Liver (tissue), 10 donors: ENCODE measurements at places on chromosomes 2 and 18.

- no peak for DNase-seq
Observed at GRCh38 chr2:66699793-66700676, 265.1 kb downstream of the MEIS1 start.

GRCh38 chr2:42638080-42638784 is 69.8 kb downstream of the MTA3 start:
- DNase-seq = no peak

DNA sequence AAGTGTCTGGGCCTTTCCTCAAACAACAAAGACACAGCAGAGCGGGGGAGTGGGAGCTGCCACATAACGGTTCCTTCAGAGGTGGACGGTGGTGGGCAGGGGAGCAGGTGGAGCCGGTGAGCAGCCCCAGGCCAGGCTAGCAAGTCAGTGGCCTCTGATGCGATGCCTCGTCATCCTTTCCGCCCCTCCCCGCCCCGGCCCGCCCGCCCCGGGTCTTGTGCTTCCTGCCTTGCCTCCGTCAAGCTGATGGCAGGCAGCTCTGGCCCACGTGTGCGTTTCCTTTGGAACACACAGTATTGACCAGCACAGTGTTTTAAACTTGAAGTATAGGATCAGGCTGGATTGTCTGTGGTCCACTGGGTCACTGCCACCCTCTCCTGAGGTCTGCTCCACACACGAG is 38.9 kb downstream of the PIEZO2 start:
- DNase-seq = no peak

- no peak for DNase-seq
Observed at GRCh38 chr2:43751476-43751990, 22.3 kb upstream of the DYNC2LI1 start.

DNA sequence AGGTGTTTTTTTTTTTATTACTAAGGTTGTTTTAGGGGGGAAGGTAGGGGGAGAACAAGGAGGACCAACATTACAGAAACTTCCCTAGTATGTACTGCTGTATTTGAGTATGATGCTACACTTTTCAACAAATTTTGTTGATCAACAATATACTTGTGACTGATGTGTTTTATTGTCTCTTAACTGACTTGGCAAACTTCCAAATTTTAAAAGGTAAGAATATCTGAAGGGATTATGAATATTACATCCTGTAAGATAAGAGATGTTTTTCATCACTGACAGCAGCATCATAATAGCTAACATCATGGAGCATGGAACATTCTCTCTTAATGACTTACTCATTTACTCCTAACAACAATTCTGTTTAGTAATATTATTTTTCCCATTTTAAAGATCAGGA is 86.0 kb upstream of the KIF5C start:
- DNase-seq = no peak

- DNase-seq = no peak
Observed at GRCh38 chr18:22935431-22935830, 2.3 kb downstream of the RBBP8 start.

- no peak for DNase-seq
Observed at GRCh38 chr2:58594762-58595161, 353.6 kb upstream of the FANCL start.

- DNase-seq = no peak
Observed at GRCh38 chr2:237927135-237927534, 39.7 kb upstream of the UBE2F start.

DNA sequence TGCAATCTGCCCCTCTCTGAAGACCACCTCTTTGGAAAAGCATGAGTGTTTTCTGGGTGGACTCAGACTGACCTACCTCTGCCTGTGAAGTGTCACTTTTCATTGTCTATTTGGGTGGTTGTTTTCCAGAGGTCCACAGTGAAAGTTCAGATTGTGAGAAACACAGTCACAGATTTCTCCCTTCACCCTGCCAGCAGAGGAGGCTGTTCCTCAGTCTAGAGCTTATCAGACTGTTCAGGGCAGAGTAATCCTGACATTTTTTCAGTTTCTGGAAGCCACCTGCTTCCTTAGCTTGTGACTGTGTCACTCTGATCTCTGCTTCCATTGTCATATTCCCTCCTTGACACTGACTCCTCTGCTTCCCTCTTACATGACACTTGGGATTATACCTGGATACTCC is 55.4 kb upstream of the RMP24 start:
- no peak for DNase-seq

- no peak for DNase-seq
Observed at GRCh38 chr2:205754924-205755321, 72.6 kb downstream of the NRP2 start.

DNA sequence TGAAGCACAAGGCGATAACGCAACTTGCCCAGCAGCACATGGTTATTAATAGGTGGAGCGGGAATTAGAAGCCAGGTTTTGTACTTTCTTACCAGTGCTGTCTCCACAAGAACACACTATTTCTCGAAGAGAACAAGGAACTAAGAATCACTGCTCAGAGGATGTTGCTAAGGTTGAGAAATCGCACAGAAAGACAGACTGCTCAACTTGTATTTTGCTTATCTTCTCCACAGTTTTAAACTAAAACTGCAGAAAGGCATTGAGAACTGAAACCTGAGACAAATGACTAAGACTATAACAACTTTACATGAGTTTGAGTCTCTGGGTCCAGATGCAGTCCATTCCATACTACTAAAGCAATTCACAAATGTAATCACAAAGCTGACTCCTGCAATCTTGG is 6.2 kb downstream of the PRKD3 start:
- DNase-seq = no peak

DNA sequence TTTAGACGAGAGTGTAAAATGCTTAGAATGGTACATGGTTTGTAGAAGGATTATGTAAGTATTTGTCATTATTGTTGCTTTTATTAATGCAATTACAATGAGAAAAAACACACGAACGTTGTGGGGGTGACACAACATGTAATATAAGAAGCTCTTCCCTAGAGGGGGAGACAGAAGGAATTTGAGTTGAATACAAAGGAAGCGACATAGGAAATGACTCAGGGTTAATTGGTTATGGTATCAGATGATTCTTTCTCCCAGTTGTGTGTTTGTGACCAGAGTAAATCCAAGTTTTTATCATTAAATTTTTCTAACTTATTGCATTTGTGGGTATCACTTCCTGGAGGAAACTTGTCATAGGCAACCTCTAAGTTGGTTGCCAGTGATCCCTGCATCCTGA is 625.6 kb upstream of the CDH2 start:
- DNase-seq = no peak

DNA sequence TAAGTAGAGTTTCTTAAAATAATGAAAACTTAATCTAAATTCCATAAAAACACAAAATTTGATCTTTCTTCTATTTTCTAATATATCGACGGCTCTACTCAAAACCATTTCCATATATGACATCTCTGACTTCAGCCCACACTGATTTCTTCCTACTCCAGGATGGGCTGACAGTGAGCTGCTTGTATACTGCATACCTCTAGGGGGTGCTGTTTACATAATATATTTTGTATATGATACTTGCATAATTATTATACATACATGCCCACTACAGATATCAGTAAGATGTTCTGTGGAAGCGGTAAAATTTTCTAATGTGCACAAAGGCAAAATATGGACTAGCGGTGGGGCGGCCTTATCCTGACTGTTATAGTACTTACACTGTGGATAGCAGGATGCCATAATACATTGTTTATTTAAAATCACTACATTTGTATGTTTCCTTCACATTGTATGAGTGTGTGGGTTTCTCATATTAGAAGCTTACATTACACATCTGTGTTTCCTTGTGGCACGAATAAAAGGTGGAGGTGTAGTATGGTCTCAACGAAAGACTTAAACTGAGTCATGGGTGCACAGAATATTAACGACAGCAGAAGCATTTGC is 66.1 kb upstream of the NXPH2 start:
- DNase-seq = no peak

DNA sequence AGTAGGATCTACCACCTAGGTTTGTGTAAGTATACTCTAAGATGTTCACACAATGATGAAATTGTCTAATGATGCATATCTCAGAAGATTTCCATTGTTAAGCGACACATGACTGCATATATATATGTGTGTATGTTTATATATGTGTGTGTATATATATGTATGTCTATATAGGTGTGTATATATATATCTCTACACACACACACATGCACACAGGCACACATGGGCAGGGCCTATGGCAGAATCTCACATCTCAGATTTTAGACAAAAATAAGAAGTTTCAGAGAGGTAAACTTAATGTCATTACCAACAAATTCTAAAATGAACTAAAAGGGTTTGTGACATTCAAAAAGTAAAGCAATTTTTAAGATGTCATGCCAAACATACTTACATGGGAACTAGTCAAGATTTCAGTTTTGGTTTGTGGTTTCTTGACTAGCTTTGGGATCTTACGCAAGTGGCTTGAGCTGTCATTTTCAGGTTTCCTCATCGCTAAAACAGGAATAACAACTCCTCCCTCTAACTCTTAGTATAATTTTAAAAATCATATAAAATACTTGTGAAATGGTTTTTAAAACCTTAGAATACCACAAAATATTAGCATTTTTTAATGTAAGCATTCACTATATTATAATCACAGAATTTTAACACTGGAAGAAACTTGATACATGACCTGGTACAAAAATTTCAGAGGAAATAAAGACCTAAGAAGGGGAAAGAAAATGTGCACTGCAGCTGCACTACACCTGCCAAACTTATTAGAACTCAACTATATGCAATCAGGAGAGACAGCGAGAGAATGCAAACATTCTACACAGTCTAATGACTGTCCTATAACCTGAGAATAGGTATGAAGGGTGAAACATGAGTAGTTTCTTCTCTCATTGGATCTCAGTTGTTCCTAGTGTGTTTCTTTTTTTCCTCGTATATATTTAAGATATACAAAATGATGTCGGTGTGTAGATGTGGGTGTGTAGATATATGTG is 75.7 kb downstream of the TTC21B start:
- DNase-seq = no peak

- no peak for DNase-seq
Observed at GRCh38 chr2:56666777-56667176, 483.0 kb downstream of the CCDC85A start.

- no peak for DNase-seq
Observed at GRCh38 chr2:239240414-239240881, 160.4 kb downstream of the HDAC4 start.

DNA sequence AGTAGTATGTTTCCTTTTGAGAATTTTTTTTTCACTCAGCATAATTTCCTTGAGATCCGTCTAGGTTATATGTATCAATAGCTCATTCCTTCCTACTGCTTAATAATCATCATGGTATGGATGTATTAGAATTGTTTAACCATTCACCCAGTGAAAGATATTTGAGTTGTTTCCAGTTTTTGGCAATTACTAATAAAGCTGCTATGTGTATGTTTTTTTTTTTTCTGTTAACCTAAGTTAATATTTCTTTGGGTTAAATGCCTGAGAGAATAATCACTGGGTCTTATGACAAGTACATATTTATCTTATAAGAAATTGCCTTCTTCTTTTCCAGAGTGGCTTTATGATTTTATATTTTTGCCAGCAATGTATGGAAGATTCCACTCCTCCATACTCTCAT is 96.4 kb upstream of the ST6GAL2 start:
- DNase-seq = no peak

GRCh38 chr2:88199912-88200682 is 30.0 kb downstream of the THNSL2 start:
- DNase-seq = no peak

DNA sequence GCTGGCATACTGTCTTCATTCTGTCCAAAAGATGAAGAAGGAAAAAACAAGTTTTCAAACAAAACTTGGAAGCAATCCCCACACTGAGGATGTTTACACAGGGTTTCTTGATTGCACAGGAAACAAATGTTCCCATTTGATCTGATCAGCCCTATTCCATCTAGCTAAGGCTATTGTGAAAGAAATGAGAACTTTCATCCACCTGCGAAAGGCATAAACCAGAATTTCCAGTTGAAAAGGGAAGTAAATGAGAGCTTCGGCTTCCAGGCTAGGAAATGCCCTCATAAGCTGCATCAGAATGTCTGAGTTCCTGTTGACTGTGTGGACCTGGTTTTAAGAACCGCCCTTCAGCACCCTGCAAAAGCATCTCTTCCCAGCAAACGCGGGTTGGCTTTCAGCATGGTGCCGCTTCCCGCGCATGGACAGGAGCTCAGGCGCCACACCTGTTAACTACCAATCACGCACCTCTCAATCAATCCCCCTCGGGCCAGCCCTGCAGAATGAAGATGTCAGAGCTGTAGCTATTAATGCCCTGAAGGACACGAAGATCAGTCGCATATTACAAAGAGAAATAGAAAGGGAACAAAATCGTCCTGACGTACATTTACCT is 850.4 kb downstream of the GALR1 start:
- DNase-seq = no peak

GRCh38 chr2:234289834-234290590 is 206.9 kb downstream of the ARL4C start:
- no peak for DNase-seq

DNA sequence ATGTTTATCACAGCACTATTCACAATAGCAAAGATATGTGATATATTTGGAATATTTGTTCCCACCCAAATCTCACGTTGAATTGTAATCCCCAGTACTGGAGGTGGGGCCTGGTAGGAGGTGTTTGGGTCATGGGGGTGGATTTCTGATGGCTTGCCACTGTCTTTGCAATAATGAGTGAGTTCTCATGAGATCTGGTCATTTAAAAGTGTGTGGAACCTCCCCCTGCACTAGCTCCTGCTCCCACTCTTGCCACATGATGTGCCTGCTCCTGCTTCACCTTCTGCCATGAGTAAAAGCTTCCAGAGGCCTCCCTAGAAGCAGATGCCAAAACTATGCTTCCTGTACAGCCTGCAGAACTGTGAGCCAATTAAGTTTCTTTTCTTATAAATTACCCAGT is 72.2 kb upstream of the DYNC1I2 start:
- no peak for DNase-seq

- DNase-seq = no peak
Observed at GRCh38 chr2:164060031-164060430, 324.2 kb upstream of the FIGN start.

DNA sequence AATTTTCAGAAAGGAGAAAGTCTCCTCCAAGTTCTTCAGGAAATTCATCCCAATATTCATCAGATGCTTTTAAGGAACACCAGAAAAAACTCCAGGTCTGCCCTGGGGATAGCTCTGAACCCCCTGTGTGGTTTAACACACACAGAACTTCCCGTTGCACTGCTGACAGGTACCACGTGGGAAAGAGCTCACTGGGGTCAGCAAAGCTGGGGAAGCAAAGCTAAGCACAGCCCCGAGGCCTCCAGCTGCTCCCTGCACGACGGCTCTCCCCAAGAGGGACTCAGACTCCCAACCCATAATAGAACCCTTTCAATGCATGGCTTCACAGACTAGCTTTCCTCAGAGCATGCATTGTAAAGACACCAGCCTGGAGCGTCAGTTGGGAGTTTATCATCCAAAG is 28.0 kb downstream of the ADI1 start:
- no peak for DNase-seq

- DNase-seq = no peak
Observed at GRCh38 chr18:48896875-48897511, 53.8 kb downstream of the SMAD7 start.

DNA sequence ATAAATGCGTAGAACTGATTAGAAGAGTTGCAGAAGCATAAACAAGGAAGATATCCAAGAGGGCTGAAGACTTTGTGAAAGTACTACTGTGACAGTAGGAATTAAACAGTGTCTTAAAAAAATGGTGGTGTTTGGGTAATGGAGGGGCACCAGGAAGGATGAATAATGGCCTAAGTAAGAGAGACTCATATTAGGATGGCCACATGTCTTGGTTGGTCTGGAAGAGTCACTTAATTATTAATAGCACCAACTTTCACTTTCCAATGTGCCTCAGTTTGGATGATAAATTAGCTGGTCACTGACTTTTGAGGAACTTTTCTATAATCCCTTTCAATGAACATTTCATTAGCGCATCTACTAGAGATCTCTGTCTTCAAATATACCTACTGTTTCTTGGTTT is 372.2 kb downstream of the NYAP2 start:
- DNase-seq = no peak

- DNase-seq = no peak
Observed at GRCh38 chr2:48320742-48321141, 209.2 kb upstream of the STON1 start.
